ENCODE measurements at places on chromosomes 7 and 10.

DNA sequence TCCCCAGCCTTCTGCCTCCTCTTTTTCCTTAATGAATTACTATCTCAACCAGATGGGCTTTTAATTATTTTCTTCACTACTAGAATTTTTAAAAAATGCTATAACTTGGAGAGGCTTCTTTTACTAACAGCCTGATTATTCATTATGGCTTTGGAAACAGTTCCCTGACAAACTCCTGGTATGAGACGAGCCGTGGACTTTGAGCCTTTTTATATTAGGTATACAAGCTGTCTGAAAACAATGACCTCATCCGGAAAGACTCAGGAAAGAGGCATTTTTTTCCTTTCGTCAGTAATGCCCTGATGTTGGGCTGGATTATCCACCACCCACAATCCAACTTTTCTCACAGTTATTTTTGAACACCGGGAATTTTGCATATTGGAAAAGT lies 26.7 kb upstream of the ABLIM1 start:
- DNase-seq = no peak

DNA sequence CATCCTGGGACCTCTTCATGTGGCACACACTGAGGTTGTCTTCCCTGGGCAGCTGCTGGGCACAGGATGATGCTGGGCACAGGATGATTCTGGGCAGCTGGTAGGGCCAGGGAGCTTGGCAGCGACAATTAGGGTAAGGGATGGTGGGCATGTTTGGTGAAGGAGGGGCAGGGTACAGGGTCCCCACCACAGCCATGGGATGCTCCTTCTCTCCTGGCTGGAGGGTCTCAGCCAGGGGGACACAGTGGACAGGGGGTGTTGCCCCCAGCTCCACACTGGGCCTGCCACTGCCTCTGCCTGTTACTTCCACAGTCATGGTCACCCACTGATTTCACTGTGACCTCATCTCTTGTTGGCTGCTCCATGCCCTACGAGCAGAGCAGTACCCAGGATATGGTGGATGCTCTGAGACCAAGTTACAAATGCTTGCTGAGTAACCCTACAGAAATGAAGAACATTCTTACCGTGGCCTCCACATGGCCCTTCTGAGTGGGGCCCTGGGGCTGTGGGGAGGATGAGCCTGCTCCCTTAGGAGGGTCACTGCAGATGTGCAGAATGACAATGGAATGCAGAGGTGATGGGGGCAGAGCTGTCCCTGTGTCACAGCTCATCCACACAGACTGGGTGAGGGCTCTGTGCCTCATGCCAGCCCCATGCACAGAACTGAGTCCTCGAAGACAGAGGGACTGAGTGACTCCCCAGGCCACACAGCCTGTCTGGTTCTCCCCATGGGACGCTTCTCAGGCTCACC lies 28.4 kb upstream of the RET start:
- DNase-seq = no peak

GRCh38 chr7:1520539-1521234 lies 9.8 kb upstream of the MAFK start:
- no peak for DNase-seq

DNA sequence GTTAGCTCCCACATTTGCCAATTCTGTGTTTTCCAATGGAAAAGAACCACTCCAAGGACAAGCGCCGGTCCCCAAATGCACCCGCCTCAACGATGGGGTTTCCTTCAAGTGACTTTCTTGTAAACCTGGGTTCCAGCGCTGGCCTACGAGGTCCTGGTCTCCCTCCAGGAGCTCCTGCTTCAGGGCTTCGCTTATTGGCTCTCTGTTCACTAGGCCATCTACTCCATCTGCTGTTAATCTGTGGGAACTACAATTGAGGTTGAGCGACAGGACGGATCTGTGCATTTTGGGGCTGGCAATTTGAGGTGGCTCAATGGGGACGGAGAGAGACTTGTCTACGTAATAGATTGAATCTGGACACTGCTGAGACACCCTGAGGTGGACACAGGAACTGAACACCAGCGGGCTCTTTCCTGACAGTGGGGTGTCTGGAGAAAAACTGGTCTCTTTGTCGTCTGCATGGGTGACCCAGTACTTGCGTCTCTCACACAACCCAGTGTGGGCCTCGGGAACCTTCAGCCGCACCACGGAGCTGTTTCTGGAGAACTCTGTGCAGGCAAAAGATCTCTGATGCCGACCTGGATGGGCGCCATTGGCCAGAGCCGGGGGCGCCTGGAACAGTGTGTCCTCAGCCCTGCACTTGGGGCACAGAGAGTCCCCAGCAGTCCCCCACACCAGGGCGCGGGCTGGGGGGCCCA lies 115.9 kb upstream of the ADAM12 start:
- DNase-seq = no peak

- no peak for DNase-seq
Observed at GRCh38 chr10:3783682-3784432, 1.2 kb downstream of the KLF6 start.
